ENCODE measurements at places on chromosomes 13 and 19. TPM values are rescaled to one million over a fixed set of nuclear protein-coding genes. Genes with fewer than 3 reads are reported as not detected.

GRCh38 chr19:17296273-17296672 is 7.0 kb downstream of the ABHD8 start:
- DNase-seq: no peak

GRCh38 chr13:75384879-75385707 is 96.9 kb downstream of the TBC1D4 start:
- no peak for DNase-seq

TNFSF9 gene
- 12.5 TPM for total RNA-seq

- no peak for DNase-seq
Measured at GRCh38 chr13:107788464-107789165, 426.7 kb downstream of the LIG4 start.

- no peak for DNase-seq
Measured at GRCh38 chr13:34179481-34179880, 361.5 kb downstream of the RFC3 start.

- no peak for DNase-seq
Measured at GRCh38 chr19:54335164-54335563, 3.8 kb downstream of the LILRA4 start.

DNA sequence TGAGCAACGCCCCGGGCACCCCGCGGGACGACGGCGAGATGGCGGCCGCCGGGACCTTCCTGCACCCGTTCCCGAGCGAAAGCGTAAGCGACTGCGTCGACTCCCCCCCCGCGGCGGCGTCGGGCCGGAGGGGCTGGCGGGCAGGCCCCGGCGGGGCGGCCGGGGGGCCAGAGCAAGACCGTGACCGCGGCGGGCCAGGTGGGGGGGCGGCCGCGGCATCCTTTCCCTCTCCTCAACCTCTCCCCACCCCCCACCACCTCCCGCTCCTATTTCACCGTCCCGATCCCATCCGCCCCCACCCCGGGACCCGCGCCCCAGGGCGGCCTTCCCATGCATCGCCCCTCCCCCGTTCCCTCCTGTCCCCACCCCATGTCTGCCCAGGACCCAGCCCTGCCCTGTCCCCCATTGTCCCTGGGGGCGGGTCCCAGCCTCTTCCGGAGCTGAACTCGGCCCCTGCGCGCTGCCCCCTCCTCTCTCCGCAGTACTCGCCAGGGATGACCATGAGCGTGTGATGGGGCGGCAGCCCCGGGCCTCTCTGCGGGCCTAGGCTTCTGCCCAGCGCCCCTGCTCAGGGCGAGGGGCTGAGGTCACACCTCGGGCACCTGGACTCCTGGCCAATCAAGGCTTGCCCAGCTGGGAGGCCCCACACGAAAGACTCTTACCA is 4.1 kb downstream of the ISYNA1 start:
- no peak for DNase-seq

DNA sequence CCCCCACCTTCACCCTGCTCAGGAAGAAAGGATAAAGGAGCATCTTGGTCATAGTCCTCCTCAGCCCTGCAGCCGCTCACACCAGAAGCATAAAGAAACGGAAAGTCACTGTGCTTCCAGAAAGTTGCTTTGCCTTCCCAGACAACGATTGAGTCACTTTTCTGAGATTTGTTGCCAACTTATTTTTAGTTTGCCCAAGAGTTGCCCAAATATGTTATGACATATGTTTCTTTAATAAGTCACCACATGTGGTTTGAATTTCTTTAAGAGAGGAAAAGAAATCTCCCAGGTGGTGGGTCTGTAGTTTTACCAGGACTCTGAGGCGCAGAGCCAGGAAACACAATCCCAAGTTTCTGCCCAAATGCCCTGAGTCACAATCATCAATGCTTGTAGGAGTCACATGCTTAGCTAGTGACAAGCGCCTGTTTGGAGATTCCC is 63.4 kb upstream of the LRCH1 start:
- DNase-seq: no peak

LPAR2 gene
- 17.1 TPM for total RNA-seq

GRCh38 chr19:41993612-41994483 is at the start of gene ATP1A3:
ATP1A3 (minus strand) TSS chr19:41994230; CDS start chr19:41994076, 154 bp downstream.
- no peak for DNase-seq

ZIM2 gene
- total RNA-seq: not detected

NRTN gene
- 0.94 TPM for total RNA-seq

DNA sequence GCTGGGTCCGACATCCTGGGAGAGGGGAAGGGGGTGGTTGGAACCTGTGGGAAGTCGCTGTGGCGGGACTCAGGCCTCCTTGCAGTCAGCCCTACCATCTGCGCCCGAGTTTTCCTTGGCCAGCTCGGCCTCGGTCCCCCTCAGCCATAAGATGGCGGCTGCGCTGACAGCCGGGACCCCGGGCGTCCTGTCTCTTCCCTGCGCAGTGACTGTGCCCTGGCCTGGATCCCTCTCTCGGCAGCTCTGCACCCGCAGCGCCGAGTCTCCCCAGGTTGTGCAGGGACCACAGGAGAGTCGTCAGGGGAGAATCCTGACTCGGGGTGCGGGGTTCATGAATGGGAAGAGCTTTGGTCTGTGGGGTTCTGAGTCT is 345 bp downstream of the ZNF257 start:
- no peak for DNase-seq

DNA sequence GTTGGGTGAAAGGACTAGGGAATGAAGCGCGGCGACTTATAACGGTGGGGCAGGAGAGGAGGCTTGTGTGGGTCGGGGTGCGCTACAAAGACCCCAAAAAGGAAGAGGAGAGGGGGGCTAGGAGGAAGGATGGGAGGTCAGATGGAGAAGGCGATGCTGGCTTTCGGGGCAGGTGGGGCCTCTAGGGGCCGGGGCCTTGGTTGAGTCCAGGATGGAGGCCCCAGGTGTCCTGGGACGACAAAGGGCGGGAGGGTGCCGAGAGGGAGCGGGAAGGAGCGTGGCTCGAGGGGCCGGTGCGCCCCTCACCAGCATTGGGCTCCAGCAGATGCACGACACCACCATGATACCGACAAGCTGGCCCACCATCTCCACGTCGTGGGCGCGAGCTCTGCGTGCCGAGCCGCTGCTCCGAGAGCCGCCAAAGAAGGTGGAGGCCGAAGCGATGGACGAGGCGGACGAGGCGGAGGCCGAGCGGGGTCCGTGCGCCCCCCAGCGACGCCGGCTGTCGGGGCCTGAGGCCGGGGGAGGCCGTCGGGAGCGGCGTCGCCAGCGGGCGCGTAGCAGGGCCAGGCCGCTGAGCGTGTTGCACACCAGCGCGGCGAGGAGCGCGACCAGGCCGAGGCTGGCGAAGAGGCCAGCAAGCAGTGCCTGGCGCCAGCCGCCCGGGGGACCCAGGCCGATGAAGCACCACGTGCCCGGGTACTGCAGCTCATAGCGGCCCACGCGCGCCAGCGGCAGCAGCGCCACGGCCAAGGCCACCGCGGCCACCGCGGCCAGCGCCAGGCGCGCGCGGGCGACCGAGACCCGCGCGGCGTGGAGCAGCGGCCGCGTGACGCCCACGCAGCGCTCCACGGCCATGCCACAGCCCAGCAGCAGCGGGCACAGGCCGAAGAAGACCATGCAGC is 1.8 kb downstream of the PTGER1 start:
- DNase-seq: no peak

GRCh38 chr13:26541678-26542568 is 15.6 kb upstream of the WASF3 start:
- no peak for DNase-seq

- DNase-seq: peak; percentile 71
Measured at GRCh38 chr13:107370015-107370785, 802.3 kb upstream of the ARGLU1 start.

GRCh38 chr19:56423985-56424353 is 19.8 kb downstream of the ZNF583 start:
- no peak for DNase-seq

DNA sequence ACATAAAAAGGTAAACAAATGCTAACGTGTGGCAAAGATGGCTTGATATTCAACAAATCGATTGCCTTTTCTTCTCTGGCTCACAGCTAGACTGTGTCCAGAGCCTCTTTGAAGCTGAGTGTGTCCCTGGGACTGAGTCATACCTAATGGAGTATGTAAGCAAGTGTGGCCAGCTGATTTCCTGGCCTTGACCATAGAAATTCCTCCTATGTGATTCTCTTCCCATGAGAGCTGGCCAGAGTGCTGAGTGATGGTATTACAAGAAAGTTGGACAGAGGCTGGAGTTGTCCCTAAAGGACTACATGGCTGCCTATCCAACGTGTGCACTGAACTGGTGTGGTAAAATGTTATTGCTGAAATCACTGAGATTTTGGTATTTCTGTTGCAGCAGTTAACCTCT is 320.1 kb upstream of the SLC10A2 start:
- DNase-seq: peak; percentile 67

PRR22 gene
- 1.5 TPM for total RNA-seq

- no peak for DNase-seq
Measured at GRCh38 chr13:40622761-40623160, 43.7 kb downstream of the FOXO1 start.

DNA sequence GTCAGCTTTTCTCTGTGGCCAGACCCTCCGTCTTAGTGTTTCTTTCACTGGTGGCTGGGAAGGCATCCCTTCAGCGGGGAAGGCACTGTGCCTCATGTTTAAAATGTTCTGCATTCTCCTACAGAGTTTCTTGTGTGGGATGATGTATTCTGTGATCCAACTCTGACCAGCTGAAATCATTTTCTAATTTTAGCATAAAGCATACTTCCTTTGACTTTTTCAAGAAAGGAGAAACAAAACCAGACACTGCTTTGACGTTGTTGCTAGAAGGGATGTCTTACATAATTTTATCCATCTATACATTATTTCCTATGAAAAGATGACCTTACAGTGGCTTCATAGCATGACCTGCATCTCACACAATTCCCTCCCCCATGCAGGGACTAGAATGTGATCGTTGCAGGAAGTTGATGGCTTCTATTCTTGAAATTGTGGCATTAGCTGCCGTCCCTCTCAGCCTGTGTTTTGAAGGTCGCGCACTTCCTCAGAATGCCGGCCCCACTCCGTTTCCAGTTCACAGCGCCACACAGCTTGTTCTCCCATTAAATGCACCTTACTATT is 38.6 kb upstream of the TEX29 start:
- no peak for DNase-seq

DNA sequence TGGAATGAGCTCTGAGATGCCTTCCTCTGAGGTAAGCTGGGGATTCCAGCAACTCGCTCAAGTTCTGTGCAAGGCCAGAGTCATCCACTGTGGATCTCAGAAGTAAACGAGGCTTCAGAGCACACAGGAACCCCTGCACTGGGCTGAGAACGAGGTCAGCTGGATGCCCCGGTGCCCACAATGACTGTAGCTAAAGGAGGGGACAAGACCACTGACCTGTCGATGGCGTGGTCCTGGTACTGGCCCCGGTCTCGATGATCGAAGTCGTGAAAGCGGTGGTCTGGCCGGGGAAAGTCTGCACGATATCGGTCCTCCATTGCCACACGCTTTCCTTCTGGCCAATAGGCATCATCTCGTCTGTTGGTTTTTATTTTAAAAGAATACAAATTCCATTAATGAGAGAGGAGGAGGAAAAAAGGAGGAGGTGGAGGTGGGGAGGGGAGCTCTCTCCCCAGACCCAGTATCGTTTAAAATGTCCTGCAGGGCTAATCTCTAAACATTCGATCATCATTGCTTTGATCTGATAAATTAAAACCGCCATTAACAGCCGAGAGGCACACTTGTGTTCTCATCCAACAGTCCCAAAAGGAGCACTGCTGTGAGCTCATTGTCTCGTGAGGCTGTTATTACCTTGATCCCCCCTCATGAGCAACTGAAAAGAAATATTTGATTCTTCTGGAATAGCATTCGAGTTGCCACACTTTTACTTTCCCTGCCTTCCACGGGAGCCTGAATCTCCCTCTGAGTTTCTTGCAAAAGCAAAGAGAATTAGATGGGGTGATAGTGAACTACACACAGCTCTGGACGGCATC is 25.0 kb upstream of the TINCR start:
- DNase-seq: no peak

SLC39A3 gene
- 53.1 TPM for total RNA-seq

DNA sequence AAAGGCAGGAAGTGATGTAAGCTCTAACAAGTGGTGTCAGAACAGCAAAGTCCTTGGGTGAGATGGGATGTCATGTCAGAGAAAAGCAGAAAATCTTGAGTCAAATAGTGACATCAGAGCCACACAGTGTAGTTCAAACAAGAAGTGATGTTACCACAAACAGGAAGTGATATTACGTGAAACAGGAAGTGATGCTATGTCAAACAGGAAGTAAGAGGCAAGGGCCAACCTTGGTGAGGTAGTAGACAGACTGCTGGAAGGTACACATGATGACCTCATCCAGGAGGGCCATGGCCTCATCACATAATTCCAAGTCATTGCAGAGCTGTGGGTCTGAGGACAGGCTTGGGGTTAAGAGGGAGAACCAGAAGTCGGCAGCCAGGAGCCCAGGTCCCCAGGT is 7.0 kb upstream of the MAMSTR start:
- DNase-seq: no peak

DNA sequence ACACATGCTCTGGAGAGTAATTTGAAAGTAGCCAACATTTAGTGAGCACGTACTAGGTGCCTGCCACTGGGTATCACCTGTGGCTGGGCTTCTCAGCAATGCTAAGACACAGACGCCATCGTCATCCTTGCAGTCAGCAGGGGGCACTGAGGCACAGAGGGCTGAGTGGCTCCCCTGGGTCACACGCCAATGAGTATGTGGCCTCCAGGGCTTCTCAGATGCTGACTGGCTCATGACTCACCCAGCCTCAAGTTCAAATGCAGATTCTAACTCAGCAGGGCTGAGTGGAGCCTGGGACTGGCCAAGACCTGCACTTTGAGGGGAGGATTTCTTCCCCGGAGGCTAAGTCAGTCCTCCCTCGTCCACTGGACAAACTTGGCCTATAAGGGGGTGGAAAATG is 115.1 kb upstream of the CACNA1A start:
- peak; percentile 68 for DNase-seq

ZNF540 gene
- 0.22 TPM for total RNA-seq

GRCh38 chr19:50796128-50796633 is 6.0 kb downstream of the ACP4 start:
- DNase-seq: no peak

- DNase-seq: no peak
Measured at GRCh38 chr19:51799034-51799773, 4.2 kb downstream of the FPR3 start.

RFPL4A gene
- total RNA-seq: not detected

DNA sequence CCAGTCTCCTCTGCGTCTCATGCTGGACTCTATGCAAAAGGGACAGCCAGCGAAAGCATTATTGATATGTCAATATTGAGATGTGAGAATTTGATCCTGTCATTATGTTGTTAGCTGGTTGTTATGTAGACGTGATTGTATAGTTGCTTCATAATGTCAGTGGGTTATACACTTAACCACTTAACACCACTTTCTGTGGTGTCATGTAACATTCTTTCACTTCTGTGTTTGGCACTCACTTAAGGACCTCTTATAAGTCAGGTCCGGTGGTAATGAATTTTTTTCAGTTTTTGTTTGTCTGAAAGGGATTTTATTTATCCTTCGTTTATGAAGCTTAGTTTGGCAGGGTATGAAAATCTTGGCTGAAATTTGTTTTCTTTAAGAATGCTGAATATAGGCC is 7.1 kb upstream of the SIGLEC7 start:
- DNase-seq: no peak

- no peak for DNase-seq
Measured at GRCh38 chr19:1685046-1685445, 32.6 kb upstream of the TCF3 start.

GRCh38 chr19:57888107-57888559 is 704 bp downstream of the ZNF814 start:
- DNase-seq: no peak

- DNase-seq: peak; percentile 9
Measured at GRCh38 chr19:21463449-21464105, 41.8 kb upstream of the ZNF429 start.

All from epithelial cell of proximal tubule (primary cell).